Renal pelvis (tissue), 12 donors: ENCODE measurements at places on chromosomes 11 and 22. TPM values are rescaled to one million over a fixed set of nuclear protein-coding genes. Genes with fewer than 3 reads are reported as not detected.

Gene CDC45
- 19.6 TPM for polyA plus RNA-seq

GRCh38 chr22:27857443-27857842 is 55.9 kb upstream of the MN1 start:
- DNase-seq = no peak

DNA sequence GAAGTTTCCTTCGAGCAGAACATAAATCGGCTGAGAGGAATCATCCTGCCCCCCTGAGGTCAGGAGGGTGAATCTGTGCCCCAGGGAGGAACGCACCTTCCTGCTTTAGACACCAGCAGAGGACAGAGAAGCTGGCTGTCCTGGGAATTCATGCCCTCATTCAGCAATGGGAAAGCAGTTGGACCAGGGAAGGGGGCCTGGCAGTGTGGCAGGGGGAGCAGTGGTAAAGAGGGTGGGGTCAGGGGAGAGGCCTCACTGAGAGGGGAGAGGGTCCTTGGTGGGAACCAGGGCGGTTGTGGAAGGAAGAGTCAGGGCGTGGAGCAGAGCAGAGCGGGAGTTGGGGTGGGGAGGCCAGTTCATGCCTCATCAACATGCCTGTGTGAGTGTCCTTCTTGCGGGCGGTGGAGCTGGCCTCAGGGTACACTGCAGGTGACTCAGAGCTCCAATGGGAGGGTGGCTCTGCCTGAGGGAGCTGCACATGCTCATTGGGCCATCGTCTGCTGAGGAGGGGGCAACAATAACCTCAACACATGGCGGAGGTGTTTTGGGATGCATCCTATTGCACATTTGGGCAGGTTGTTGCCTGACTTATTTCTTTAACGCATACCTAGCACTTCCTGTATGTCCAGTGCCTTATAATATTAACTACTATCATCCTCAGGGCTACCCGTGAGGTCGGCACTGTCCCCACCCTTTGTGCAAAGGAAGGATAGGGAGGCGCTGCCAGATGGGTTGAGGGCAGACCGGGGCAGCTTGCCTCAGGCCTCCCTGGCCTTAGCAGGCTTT is 23.2 kb downstream of the MED15 start:
- no peak for DNase-seq

- no peak for DNase-seq
Observed at GRCh38 chr22:43627485-43628213, 184.5 kb downstream of the EFCAB6 start.

DNA sequence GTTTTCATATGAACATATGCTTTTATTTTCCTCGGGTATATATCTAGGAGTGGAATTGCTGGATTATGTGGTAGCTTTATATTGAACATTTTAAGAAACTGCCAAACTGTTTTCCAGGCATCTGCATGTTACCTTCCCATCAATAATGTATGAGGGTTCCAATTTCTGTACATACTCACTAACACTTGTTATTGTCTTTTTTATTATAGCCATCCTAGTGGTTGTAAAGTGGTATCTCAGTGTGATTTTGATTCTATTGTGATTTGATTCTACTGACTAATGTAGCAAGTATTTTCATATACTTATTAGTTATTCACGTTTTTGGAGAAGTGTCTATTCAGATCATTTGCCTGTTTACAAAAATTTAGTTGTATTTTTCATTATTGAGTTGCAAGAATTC is 2.0 kb downstream of the ANO5 start:
- no peak for DNase-seq

DNA sequence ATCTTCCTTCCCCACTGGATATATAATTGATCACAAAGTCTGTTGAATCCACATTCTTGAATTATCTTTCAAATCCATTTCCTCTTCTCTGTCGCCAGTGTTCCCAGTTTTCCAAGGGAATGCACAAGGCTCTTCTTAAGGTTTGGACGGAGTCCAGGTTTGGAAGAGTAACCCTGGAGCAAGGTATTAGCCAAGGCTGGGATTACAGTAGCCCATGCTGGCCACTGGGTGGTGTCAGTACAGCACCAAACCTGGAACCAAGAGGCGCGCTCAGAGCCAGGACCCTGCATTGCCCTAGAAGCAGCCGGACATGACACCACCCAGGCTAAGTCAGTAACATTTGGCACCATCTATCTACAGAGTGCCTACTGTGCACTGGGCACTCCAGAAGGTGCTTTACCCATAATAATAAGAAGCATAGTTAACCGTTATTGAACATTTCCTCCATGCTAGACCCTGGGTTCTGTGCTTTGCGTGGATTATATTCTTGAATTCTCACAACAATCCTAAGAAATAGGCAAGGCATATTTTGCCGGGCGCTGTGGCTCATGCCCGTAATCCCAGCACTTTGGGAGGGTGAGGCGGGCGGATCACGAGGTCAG is 48.0 kb upstream of the CLPB start:
- DNase-seq = peak; percentile 21

Gene OR56A3
- polyA plus RNA-seq = not detected

DNA sequence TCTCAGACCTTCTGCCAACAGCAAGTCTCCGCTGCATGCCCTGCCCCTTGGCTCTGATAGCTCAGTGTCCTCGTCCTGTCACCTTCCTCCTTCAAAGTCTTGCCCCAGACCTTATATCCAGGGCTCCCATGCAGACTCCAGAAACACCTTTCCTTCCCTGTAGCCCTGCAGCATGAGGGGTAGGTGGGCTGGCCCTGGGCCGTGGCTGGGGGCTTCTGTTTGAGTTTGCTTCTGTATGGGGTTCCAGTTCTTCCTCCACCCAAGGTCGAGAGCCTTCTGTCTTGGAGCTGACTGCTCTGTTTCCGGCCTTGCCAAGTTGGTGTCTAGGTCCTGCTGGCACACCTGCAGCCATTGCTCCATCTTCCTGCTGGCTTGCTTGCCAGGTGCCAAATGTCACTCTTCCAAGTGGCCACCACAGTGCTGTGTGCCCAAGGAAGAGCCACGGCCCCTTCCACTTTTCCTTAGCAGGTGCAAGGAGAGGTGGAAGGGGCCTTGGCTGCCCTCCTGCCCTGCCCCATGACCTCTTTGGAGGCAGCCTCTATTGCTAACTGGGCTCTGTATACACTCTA is 74.8 kb upstream of the NECTIN1 start:
- DNase-seq = no peak

- DNase-seq = no peak
Observed at GRCh38 chr11:297586-298405, 1.5 kb downstream of the IFITM5 start.

Gene OR52L1
- not detected for polyA plus RNA-seq

- no peak for DNase-seq
Observed at GRCh38 chr11:9180784-9181183, 84.4 kb downstream of the DENND5A start.

Gene ANO1
- 16.8 TPM for polyA plus RNA-seq

- no peak for DNase-seq
Observed at GRCh38 chr11:22203281-22203680, 10.4 kb downstream of the ANO5 start.

Gene POTEH
- polyA plus RNA-seq = not detected

DNA sequence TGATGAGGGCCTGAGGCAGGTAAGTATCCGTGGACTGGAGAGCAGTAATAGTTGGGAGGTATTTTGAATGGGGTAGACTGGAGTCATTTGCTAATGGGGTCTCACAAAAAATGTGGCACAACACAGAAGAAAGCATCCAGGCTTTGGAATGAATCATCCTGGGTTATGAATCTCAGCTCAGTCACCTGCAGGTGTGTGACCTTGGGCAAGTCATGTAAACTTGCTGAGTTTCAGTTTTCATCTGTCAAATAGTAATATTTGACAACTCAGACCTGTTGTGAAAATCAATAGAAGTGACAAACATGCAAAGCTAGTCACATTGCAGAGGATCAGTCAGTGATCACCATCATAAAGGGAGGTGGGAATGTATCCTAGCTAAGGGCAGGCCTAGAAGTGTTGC is 232.0 kb upstream of the TENM4 start:
- no peak for DNase-seq

DNA sequence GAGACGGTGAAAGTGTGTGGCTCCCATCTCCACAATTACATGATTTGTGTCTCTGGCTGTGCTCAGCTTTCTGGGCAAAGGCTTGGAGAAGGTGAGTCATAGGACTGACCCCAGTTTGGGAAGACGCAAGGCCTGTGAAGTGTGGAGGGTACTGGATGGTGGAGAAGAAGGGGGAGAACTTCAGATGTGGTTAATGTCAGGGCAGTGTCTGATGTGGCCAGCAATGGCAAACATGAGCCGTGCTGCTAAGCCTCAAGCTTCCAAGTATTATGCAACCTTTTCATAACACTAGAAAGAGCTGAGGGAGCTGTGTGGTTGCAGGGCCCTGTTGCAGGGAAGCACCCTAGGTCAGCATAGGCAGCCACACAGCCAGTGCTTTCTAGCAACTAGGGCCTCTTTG is 110.9 kb downstream of the NTM start:
- DNase-seq = no peak

DNA sequence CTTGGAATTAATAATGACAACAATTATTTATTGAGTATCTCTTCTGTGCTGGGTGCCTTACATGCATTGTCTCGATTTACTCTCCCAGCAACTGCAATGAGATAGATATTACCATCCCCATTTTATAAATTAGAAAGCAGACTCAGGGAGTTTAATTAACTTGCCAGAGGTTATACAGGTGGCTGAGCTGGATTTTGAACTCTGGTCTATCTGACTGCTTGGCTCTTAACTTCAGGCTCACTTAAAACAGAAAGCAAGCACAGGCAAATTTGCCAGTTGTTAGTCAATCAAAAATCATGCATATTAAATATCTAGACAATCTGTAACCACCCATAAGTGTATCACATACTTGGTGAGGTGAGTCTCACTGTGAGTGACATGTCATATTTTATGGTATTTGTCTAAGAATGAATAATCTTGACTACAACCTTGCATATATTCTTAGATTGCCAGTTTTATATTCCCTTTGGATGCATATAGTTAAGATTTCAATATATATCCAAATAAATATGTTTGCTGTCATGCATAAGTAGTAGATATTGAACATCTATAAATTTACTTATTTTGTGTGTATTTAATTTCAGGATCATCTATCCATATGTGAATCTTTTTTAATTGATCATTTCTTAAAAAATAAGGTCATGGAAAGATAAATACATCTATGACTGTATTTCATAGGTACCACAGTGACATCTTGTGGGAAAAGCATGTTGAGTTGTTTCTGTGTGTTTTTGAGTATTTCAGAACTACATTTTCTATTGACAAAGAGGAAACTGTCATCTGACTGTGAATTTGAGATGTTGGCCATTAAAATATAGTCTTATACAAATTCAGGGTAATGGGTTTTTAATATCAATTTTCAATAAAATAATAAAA is 112.0 kb upstream of the ARHGAP42 start:
- DNase-seq = peak; percentile 45

GRCh38 chr11:120917559-120918239 is 106.2 kb upstream of the TBCEL start:
- DNase-seq = no peak

GRCh38 chr11:124036666-124037065 is 4.5 kb downstream of the OR10G7 start:
- no peak for DNase-seq

DNA sequence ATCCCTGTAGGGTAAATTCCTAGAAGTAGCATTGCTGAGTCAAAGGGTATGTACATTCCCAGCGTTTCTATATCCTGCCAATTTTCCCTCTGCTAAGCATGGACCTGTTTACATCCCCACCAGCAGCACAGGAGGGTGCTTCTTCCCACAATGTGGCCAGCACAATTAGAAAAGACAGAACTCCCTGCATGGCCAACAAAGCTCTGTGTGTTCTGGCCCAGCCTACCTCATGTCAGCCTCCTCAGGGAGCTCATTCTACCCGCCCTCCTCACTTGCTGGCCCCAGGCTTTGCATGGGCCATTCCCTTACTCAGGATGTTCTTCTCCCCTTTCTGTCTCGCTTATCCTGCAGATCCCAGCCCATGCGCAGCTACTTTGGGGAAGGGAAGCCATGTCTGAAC is 186.1 kb downstream of the DSCAML1 start:
- no peak for DNase-seq

Gene SLC1A2
- 0.52 TPM for polyA plus RNA-seq

Gene ILK
- polyA plus RNA-seq = 159 TPM

DNA sequence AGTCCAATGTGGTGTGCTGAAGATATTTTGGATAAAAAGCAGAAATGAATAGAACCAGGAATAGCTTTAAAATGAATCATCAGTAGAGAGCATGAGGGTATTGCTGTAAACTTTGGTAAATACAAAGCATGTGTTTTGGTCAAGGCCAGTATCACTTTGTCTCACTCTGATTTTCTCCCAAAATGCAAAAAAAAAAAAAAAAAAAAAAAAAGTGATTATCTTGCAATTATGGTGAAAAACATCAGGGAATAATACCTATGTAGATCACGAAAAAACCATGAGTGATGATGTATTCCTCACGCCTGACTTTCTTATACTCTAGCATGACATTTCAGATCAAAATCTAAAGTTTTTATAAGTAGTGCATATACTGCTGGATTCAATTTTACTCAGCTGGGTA is 897.9 kb upstream of the FAT3 start:
- DNase-seq = no peak
